ENCODE measurements at places on chromosomes 2 and 18.

- DNase-seq = no peak
Measured at GRCh38 chr2:4992226-4992625, 700.0 kb upstream of the SOX11 start.

GRCh38 chr2:66472225-66472843 lies 37.4 kb downstream of the MEIS1 start:
- DNase-seq = no peak

GRCh38 chr2:23706613-23707078 lies 220.3 kb downstream of the ATAD2B start:
- DNase-seq = no peak

DNA sequence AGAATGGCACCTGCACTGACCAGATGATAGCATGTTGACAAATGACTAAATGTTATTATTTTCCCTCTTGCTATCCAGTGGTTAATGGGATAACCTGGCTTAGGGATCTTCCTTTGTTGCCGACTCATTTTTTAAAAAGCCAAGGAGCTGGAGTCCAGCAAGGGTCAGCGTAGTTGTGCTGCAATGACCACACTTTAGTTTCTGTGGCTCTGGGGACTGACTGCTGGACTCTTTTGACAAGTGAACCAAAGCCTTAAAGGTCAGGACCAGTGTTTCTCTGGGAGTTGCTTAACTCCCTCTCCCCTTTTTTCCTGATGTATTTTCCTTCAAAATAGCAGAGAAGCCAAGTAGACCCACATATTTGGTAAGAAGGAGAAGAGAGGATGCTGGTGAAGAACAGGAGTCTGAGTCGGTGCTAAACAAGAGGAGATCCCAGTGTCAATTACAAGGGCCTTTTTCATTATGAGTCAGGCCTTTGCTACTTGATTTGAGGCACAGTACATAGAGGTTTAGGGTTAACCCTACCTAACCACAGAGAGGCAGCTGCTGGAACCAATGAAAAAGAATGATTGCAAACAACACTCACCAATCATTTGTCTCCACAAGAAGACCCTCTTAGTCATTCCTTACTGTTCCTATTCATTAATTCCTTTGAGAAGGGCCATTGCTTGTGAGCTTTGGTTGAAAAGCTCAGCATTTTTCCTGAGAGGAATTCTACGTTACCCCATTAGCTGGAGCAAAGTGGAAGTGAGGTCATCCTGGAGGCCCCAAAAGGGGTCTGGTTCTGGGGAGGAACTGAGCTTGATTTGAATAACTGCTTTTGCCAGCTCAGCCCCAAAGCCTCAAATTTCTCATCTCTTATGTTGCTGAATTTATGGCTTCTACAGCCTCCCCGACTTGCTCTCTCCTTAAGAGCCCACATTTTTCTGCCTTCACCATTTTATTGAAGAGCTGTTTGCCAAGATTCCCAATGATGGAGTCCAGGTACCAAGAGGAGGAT lies 137.6 kb upstream of the HNMT start:
- DNase-seq = no peak

- DNase-seq = no peak
Measured at GRCh38 chr2:71064110-71064611, 4.3 kb upstream of the NAGK start.

Data from non-pigmented ciliary epithelial cell (primary cell).